ENCODE measurements at places on chromosomes 7 and 10.

GRCh38 chr10:77865580-77866324 lies 60.8 kb downstream of the DLG5 start:
- DNase-seq = no peak

GRCh38 chr7:116742641-116743040 lies 70.6 kb downstream of the MET start:
- no peak for DNase-seq

- no peak for DNase-seq
Measured at GRCh38 chr7:44757311-44757710, 8.7 kb downstream of the ZMIZ2 start.

- DNase-seq = no peak
Measured at GRCh38 chr10:85919491-85920021, 447.0 kb downstream of the GRID1 start.

DNA sequence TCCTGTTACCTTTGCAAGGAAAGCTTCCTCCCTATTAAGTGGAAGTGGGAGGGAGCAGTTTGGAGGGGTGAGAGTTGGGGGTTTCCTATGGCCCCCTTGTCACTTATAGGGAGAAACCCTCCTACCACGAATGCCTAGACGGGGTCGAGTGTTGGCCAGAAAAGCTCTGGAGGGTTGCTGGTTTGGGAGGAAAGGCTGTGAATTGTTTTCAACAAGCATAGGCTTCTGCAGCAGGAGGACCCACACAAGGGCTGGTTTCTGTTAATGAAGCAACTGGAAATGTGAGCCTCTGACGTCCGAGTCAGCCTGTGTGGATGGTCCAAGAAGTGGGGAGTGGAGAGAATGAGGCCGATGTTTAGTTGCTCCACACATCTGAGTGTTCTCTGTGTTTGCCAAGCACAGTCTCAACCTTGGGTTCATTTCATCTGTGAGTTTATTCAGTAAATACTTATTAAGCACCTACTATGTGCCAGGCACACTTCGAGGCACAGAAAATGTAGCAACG lies 37.3 kb upstream of the LEP start:
- no peak for DNase-seq

- DNase-seq = no peak
Measured at GRCh38 chr7:122430710-122431109, 126.2 kb upstream of the FEZF1 start.

DNA sequence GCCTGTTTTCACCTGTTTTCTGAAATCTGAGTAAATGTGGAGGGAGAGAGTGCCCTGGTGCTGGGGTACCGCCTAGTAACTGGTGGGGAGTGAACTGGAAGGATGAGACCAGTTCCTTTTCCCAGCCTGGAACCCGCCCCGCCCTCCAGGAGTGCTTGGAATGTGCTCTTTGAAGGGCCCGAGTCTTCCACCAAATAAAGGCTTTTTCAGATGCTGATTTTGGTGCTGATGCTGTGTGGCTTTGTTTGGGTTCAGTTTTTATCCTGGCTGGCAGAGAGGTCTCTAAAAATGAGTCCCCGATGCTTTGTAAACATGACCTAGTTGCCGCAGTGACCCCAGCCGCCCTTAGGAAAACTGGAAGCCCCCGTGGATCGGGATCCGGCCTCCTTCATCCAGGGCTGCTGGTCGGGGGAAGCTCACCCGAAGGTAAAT lies 25.9 kb downstream of the FOXK1 start:
- DNase-seq = no peak

- no peak for DNase-seq
Measured at GRCh38 chr10:13348216-13349017, at the start of gene SEPHS1. SEPHS1 (minus strand) TSS chr10:13348293; CDS start chr10:13344950, 3,343 bp downstream.

- DNase-seq = no peak
Measured at GRCh38 chr10:60944910-60945297, 919 bp upstream of the RHOBTB1 start.
